ENCODE measurements at places on chromosomes 6 and 20. TPM values are rescaled to one million over a fixed set of nuclear protein-coding genes. Genes with fewer than 3 reads are reported as not detected.

Gene WFDC12
- not detected for total RNA-seq

Gene SIM1
- not detected for total RNA-seq

Gene OR2J3
- total RNA-seq, result not detected

Gene AGER
- total RNA-seq, result 1.4 TPM

Gene SLC17A3
- total RNA-seq, result not detected

Gene BPIFA1
- total RNA-seq, result not detected

Gene PRDM1
- total RNA-seq, result 0.37 TPM

Gene RRAGD
- total RNA-seq, result 20.7 TPM

DNA sequence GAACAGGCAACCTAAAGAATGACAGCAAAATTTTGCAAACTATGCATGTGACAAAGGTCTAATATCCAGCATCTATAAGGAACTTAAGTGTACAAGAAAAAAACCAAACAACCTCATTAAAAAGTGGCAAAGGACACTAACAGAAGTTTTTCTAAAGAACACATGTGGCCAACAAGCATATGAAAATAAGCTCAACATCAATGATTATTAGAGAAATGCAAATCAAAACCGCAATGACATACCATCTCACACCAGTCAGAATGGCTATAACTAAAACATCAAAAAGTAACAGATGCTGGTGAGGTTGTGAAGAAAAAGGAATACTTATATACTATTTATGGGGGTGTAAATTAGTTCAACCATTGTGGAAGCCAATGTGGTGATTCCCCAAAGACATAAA, 5.5 kb downstream of the RFPL4B start:
- H3K4me3 ChIP-seq, result no peak overlapping the region
- no peak for DNase-seq
- H3K4me1 ChIP-seq, result no peaks in the 10 kb centered on the region
- H3K27ac ChIP-seq, result no peak overlapping the region
- no peaks in the 10 kb centered on the region for H3K36me3 ChIP-seq

GRCh38 chr6:1778686-1779235, 169.0 kb downstream of the FOXC1 start:
- no peaks in the 10 kb centered on the region for H3K4me1 ChIP-seq
- no peaks in the 10 kb centered on the region for H3K27me3 ChIP-seq
- H3K36me3 ChIP-seq, result no peaks in the 10 kb centered on the region
- H3K27ac ChIP-seq, result no peak overlapping the region
- no peak for DNase-seq

- H3K4me3 ChIP-seq, result no peak overlapping the region
- H3K27ac ChIP-seq, result no peak overlapping the region
- no peak for DNase-seq
- no peaks in the 10 kb centered on the region for H3K36me3 ChIP-seq
Observed at GRCh38 chr6:155830531-155830930, 374.9 kb upstream of the NOX3 start.

DNA sequence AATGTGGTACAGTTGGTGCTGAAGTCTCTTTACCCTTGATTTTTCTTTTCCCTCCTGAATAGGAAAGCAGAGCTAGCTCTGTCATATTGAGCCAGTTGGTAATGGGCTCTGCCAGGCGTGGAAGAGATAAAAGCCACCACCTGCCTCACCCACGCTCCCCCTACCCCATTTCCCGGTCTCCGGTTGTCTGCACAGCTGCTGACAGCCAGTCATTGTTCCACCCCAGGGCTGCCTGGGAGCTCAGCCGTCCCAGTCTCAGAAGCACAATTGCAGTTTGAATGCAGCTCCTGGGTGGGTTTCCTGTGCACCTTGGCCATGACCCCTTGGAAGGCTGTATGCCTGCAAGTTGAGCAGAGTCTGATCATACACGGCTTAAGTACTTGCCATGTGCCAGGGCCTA, 675.2 kb upstream of the FLRT3 start:
- no peak overlapping the region for H3K4me3 ChIP-seq
- no peaks in the 10 kb centered on the region for H3K36me3 ChIP-seq
- peaks cover 8% of the 10 kb centered on the region for H3K4me1 ChIP-seq
- H3K27me3 ChIP-seq, result no peaks in the 10 kb centered on the region
- DNase-seq, result peak; percentile 54

- H3K27ac ChIP-seq, result no peak overlapping the region
- no peaks in the 10 kb centered on the region for H3K27me3 ChIP-seq
- H3K4me1 ChIP-seq, result no peaks in the 10 kb centered on the region
- no peaks in the 10 kb centered on the region for H3K36me3 ChIP-seq
- no peak for DNase-seq
Observed at GRCh38 chr6:159117046-159117445, 52.2 kb upstream of the FNDC1 start.

DNA sequence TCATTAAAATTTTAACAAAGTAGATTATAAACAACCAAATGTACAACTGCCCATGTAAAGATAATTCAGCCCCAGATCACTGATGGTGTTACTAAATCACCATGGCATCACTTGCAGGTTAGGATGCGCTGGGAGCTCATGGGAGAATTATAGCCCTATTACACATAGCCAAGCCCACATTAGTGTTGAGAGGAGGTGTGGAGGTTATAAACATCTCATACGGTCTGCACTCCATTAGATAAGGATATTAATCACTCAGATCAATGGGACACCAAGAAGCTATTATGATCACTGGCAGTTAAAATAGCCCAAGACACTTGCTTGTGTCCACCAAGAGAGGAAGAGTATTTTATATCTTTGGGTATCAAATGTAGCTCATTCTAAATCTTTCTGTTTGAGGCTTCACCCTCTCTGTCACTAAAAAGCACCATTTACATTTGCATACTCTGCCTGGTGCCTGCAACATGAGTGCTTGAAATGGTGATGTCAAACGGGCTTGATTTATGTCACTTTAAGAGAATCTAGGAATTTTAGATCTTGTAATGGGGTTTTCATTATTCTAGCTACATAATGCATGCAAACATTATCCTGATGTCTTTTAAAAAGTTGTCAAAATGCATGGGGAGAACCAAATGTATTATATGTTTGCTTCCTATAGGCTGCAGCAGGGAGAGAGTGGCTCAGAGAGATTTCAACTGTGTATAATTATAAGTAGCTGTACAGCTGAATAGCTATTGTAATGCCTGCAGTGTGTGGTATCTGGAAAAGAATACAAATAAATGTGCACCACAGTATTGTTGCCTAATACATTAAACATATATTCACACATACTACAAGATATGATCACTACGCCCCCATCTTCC, 654.1 kb upstream of the MARCKS start:
- no peak overlapping the region for H3K4me3 ChIP-seq
- DNase-seq, result no peak
- no peaks in the 10 kb centered on the region for H3K27me3 ChIP-seq
- no peaks in the 10 kb centered on the region for H3K36me3 ChIP-seq

DNA sequence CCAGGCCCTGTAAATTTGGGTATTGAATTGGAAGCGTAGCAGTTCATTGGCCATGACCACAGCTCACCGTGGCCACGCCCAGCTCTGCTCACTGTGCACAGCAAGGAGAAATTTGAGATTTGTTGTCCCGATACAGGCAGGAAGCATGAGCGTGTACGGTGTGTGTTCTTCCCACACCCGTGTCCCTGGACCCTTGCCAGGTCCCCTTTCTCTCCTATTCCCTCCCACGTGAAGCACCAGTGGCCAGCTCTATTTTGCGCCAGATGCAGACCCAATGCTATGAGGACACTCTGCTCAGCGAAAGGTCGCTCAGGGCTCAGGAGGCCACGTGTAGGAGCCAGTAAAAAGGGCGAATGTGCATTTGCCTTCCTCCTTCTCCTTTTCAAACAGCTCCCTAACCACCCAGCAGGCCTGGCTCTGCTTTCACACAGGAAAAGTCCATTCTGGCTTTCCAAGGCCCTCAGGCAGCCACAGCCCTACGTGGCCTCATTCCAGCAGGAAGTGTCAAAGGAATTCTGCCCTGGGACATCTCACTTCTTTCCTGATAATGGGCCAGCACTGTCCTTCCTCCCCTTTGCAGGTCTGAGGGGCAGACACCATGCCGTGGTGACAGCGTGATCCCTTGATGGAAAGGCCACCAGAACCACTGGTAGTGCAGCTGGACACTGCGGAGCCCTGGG, 499.2 kb upstream of the CDH4 start:
- H3K27me3 ChIP-seq, result no peaks in the 10 kb centered on the region
- H3K4me3 ChIP-seq, result no peak overlapping the region
- no peaks in the 10 kb centered on the region for H3K4me1 ChIP-seq

- H3K27ac ChIP-seq, result no peak overlapping the region
- no peaks in the 10 kb centered on the region for H3K27me3 ChIP-seq
- H3K4me1 ChIP-seq, result peaks cover 15% of the 10 kb centered on the region
- DNase-seq, result no peak
Observed at GRCh38 chr6:138821519-138821918, 25.6 kb downstream of the ECT2L start.

DNA sequence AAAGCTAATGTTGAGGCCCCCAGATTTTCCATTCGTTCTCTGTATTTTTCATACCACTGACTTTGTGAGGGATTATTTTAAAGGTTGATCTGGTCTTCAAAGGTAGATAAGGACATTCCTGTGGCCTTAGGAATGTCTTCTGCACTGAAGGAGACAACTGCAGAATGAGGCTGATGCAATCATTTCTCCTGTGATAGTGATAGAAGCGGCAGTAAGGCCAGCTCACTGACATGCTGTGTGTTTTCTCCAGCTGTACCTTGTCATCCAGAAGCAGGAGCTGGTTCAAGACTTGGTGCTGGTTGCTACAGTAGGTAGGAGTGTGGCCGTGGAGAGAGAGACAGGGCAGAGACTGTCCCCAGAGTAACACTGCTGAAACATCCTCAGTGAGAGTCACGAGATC, 53.8 kb downstream of the DCBLD1 start:
- H3K36me3 ChIP-seq, result no peaks in the 10 kb centered on the region
- H3K4me3 ChIP-seq, result no peak overlapping the region
- peaks cover 11% of the 10 kb centered on the region for H3K4me1 ChIP-seq
- DNase-seq, result no peak
- no peak overlapping the region for H3K27ac ChIP-seq

DNA sequence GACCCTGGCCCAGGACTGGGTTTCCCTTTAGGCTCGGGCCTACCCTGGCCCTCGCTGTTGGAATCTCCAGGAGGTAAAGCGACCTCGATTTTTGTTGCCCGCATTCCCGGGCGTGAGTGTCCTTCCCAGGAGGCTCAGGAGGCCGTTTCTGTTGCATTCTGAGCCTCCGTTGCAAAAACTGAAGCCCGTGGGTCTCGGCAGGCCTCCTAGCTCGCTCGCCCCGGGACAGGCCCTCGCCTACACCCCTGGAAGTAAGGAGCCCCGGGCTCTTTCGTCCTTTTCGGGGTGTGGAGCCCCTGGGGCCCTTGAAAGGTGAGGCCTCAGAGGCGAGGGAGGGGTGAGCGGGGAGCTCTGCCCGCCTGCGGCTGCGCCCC, 2.3 kb downstream of the NR2E1 start:
- no peaks in the 10 kb centered on the region for H3K36me3 ChIP-seq
- peaks cover 78% of the 10 kb centered on the region for H3K4me1 ChIP-seq
- H3K27me3 ChIP-seq, result peaks cover 100% of the 10 kb centered on the region
- no peak overlapping the region for H3K27ac ChIP-seq
- DNase-seq, result peak; percentile 48

All from neural progenitor cell (in vitro differentiated cells).